ENCODE measurements at places on chromosomes 3 and 15.

- no peak for DNase-seq
Observed at GRCh38 chr3:52352566-52352965, 36.4 kb downstream of the DNAH1 start.

- DNase-seq = no peak
Observed at GRCh38 chr15:41056810-41057209, 59.3 kb downstream of the INO80 start.

- DNase-seq = no peak
Observed at GRCh38 chr15:78421238-78421965, 16.6 kb upstream of the IREB2 start.

DNA sequence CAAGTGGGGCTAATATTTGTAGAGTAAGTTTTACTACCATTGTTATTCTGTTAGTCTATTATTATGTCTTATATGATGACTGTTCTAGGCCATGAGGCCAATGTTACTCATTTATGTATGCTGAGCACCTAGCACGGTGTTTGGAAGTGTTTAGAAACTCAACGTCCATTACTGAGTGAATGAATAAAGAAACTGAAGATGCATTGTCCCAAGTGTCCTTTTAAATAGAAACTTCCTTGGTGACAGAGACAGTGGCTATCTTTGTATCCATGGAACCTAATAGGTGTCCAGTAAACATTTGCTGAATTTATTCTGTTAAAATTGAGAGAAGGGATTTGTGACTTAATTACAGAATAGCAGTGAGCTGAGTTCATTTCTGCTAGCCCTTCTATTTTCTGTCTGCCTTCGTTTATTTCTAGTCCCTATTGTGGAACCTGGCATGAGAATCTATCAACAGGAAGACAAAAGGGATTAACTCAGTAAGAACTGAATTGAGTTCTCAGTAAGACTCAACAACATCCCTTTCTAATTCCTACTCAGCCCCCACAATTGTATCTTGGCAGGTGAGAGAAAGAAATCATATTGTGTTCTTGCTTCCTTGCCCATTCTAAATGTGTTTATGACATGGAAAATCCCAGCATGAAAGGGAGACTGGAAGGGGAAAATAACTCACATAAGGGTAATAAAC lies 246.6 kb upstream of the LRRC3B start:
- no peak for DNase-seq

DNA sequence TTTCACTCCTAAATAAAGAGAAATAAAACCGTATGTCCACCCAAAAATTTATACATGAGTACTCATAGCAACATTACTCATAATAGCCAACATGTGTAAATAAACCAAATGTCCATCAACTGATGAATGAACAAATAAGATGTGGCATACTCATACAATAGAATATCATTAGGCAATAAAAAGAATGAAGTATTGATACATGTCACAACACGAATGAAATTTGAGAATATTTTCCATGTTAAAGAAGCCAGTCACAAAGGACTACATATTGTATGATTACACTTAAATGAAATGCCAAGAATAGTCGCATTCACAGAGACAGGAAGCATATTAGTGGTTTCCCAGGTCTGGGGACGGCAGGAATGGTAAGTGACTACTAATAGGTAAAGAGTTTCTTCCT lies 869.2 kb downstream of the IGSF11 start:
- DNase-seq = no peak

- no peak for DNase-seq
Observed at GRCh38 chr3:152382312-152383135, 113.8 kb downstream of the MBNL1 start.

GRCh38 chr3:161770484-161771386 lies 274.1 kb downstream of the OTOL1 start:
- no peak for DNase-seq

DNA sequence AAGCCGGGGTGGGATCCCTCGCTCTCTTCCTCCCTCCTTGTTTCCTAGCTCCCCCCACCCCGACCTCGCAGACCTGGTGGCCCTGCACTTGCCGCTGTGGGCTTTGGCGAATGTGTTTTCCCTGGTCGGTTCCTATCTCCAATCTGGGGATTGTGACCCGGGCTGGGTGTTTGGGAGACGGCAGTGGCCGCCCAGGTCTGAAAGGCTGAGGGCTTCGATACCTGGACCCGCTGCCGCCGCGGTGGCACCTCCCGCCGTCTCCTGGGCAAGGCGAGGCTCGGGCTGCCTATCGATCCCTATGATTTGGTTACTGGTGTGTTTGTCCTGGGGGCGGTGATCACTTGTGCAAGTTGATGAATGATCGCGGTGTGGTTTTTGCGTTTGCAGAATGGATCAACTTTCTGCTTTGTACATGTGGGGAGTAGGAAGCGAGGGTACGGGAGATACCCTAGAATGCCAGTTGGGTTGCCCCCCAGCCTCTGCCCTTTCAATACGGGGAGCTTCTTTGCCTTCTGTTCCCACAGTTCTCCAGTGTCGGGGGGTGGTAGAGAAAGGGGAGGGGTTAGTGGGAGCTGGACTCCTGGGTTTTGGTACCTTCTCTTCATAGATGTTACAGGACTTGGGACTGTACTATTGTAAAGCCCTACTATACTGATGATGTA lies 3.0 kb downstream of the BBX start:
- DNase-seq = no peak

GRCh38 chr15:69861331-69862171 lies 236.2 kb downstream of the TLE3 start:
- no peak for DNase-seq

DNA sequence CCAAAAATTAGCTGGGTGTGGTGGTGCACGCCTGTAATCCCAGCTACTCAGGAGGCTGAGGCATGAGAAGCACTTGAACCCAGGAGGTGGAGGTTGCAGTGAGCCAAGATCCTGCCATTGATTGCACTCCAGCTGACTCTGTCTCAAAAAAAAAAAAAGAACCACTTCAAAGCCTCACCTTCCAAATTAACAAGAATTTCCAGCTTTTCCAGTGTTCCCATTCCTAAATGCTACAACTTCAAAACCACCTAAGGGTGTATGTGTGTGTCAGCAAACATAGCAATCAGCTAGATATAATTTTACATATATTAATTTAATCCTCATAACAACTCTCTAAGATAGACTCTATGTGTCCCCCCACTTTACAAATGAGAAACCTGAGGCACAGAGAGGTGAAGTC lies 512.5 kb upstream of the PROK2 start:
- no peak for DNase-seq

DNA sequence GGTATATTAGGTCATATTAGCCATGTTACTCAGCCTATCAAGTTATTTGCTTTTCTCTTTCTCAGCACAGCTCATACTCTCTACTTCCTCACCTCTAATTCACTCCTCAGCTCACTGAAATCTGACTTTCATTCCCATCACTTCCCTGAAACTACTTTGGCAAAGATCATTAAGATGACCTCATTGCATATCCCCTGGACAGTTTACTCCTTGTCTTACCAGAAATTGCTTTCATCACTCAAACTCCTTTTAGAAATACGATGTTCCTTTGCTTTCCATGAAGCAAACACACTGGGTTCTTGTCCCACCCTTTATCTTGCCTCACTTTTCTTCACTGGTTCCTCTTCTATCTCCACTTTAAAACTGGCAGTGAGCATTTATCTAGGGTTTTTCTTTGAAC lies 354.4 kb downstream of the TUSC7 start:
- DNase-seq = no peak

DNA sequence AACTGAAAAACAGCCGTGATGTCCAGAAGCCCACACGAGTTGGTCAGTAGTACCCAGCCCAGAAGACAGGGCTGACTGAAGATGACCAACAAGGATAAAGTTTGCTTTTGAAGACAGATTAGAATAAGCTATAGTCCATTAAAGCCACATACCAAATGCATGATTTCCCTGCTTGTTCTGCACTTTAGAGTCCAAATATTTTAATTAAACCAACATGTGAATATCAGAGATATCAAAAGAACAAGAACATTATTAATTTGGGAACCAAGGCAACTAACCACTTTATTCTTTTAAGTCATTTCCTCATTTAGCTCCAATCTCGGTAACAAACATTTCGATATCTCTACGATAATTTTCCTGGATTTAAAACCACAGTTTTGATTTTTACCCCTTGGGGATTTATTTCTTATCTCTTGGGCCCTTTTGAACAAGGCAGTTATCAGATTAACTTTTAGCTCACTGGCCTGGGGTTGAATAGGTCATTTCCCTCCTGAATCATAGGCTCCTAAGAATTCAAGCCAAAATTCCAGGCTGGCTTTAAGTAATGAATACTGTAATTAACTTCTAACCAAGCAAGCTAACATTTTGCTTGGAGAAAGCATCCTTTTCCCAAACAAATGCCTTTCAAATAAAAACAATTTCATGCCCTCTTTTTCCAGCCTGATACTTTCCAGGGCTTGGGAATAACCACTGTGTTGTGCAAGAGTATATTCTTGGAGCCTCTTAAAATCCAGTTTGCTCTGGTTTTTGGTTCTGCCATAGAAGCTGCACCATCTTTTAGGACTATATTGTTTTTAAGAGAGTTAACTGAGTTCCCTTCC lies 102.9 kb upstream of the NR2E3 start:
- DNase-seq = no peak

DNA sequence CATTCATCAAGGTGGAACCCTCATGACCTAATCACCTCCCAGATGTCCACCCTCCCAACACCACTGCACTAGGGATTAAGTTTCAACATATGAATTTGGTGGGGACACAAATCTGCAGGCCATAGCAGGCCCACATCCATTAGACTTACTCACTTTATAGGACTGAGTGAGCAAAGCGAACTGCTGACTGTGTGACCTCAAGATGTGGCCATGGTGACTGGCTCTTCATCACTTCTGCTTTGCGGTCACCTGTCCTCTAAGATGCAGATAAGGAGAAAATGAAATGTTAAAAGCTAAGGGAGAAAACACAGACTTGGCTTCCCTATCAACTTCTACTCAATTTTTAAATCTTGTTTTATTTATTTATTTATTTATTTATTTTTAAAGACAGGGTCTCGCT lies 14.5 kb upstream of the DCP1A start:
- no peak for DNase-seq

GRCh38 chr3:44913868-44914468 lies 39.6 kb downstream of the TGM4 start:
- peak; percentile 39 for DNase-seq

- no peak for DNase-seq
Observed at GRCh38 chr3:12483872-12484197, 445 bp upstream of the TSEN2 start.

- DNase-seq = no peak
Observed at GRCh38 chr3:172125053-172125452, 85.7 kb downstream of the FNDC3B start.

GRCh38 chr15:77852241-77853007 lies 219.7 kb upstream of the LINGO1 start:
- DNase-seq = no peak

- DNase-seq = no peak
Observed at GRCh38 chr3:141940194-141940776, 63.8 kb downstream of the ATP1B3 start.

GRCh38 chr15:38252481-38253350 lies at the start of gene SPRED1:
TSS of gene SPRED1 (plus strand) at chr15:38252836. CDS start at chr15:38253186, 350 bp downstream.
- DNase-seq = no peak

DNA sequence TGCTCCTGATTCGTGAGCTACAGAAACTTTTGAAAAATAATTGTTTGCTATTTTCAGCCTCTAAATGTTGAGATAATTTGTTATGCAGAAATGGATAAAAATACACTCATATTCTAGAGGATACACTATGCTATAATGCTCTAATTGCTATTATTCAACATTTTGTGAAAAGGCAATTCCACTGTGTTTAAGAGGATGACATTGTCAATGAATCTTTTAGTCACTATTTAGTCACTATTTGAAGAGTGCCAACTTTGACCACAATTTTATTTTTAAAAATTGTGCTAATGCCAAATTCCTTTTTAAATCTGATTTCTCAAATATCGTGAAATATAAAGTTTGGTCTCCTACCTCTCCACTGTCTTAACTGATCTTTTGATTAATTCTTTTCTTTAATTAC lies 604.9 kb upstream of the KCNMB2 start:
- DNase-seq = no peak

- DNase-seq = no peak
Observed at GRCh38 chr3:40237889-40238571, 71.5 kb upstream of the EIF1B start.

DNA sequence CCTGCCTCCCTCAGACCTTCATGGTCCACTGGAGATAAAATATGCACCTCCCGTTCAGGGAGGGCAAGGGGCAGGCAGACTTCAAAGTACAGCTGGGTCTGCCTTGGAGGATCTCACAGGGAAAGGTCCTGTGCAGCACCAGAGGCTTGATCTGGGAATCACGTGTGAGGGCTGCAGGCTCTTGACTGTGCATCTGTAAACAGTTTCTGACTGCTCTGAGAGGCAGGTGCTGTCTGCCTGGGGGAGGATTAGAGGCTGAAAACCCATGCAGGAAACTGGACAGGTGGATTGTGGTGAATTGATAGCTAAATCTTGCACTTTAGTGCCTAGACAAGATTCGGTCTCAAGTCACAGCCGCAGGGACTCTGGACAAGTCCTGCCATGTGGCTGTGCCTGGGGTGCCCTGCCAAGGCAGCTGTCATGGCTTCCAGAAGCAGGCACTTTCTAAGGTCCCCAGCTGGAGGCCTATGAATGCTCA lies 239.3 kb downstream of the EPHB1 start:
- DNase-seq = no peak

GRCh38 chr3:158808697-158809096 lies 6.8 kb downstream of the MFSD1 start:
- DNase-seq = no peak

GRCh38 chr3:160205606-160206005 lies 19.6 kb upstream of the C3orf80 start:
- DNase-seq = no peak
